ENCODE measurements at places on chromosomes 11 and 22.

- no peak for DNase-seq
Measured at GRCh38 chr22:42932857-42933484, 75.9 kb upstream of the ARFGAP3 start.

GRCh38 chr11:8690374-8691342, 8.1 kb downstream of the RPL27A start:
- DNase-seq = no peak

DNA sequence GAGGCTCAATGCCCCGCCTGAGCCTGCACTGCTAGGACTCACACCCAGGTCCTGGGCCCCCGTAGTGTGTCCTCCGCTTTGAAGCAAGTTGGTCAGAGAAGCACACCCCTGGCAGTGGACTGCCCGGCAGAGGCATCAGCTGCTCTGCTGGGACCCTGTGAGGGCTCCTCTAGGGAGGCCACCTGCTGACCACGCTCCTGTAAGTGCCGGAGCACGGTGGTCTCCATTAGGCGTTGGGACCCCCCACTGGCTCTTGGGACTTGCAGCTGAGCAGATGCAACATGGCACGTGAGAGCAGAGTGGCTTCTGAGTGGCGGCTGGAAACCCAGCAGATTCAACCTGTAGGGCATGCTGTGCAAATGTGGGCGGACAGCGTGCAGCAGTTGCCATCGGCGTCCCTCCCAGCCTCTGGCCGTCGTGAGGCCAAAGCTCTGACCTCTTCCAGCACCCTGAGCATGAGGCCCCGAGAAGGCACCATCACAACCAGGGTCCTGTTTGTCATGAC, 16.9 kb downstream of the MRGPRG start:
- DNase-seq = no peak

DNA sequence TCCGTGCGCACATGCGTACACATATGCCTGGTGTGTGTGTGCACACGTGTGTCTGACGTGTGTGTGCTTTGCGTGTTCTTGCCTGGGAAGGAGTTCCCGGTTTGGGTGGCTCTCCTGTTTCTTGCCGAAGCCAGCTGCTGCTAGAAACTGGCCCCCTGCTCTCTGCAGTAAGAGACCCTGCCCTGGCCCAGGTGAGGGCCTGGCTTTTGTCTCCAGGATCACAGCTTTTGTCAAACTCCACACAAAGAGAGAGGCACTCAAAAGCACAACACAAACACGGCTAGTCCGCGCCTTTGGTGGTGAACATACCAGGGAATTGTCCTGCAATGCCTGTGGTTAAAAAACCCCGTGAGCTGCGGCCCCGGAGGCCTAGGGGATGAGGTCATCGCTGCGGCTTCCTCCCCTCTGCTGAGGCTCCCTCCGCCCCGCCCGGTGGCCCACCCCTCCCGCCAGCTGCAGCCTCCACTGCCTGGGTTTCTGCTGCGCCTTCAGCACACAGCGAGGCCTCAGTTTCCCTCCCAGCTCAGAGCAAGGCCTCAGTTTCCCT, 88.9 kb downstream of the KCNQ1 start:
- peak; percentile 4 for DNase-seq

DNA sequence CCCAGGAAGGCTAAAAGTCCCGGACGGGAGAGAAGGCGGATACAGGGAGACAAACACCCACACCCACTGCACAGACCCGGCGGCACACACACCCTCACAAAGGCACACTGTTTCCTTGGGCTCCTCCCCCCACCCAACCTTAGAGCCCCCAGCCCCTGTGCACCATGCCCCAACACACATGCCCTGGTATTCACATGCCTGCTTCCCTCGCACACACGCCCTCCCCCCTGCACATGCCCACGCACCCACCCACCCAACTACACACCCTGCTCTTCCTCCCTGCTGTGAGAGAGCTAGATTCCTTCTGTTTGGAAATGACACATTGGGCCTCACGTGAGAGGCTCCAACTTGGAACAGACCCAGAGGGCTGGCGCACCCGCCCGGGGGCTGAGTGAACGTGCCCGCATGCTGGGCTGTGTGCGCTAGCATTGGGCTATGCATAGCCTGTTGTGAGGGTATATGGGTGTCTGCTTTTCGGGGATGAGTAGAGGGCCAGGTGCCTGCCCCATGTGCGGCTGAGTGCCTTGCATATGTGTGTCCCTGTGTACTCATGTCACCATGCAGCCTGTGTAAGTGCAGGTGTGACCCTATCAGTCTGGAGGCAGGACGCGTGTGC, 518 bp upstream of the CHRM1 start:
- no peak for DNase-seq

DNA sequence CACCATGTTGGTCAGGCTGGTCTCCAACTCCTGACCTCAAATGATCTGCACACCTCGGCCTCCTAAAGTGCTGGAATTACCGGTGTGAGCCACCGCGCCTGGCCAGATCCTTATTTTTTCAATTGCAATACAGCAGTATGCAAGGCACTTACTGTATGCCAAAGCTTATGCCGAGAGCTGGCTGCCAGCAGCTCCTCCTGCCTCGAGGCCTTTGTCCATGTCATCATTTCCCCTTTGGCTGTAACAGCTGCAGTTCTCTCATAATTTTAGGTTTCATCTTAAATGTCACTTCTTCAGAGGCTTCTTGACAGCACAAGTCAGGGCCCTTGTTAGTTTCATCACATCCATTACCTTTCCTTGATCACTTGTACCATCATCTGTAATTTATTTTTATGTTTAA, 1.5 kb upstream of the SREBF2 start:
- no peak for DNase-seq

DNA sequence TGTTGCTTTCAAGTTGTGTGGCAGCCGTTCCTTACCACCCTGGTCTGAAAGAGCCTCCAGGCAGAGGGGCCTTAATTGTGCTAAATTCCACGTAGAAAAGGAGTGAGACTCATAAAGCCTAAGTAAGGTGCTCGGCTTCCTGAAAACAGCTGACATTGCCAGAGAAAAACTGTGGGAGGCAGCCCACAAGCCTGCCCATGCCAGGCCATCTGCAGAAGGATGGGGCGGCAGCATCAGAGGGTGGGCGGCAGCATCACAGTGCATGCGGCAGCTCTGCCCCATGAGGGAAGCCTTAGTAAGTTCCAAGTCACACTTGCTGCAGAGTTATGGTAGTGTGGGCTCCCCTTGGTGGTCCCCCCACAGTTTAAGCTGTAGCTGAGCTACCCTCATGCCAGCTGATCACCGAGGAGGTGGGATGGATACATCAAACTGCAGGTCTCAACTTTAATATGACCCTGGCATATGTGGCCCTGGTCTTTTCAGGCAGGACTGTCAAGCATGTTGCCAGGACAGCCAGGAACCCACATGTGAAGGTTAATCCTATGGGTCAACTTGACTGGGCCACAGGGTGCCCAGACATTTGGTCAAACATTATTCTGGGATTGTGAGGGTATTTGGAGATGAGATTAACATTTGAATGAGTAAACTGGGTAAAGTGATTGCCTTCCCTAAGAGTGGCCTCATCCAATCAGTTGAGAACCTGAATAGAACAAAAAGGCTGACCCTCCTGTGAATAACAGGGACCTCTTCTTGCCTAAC, 3.1 kb upstream of the EIF3F start:
- no peak for DNase-seq

DNA sequence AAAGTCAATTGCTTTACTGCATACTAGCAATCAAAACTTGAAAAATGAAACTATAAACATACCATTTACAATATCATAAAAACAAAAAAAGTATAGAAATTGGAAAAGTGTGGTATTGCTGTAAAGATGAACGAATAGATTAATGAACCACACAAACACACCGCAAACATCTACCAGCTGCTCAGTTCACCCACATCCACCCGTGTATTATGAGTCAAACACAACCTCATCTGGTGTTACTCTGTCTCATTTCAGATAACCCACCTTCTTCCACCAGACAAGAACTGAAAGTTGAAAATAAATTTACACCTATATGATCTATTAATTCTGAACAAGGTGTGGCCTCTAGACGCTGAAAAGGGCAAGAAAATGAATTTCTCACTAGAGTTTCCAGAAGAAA, 53.3 kb downstream of the BLID start:
- DNase-seq = no peak

DNA sequence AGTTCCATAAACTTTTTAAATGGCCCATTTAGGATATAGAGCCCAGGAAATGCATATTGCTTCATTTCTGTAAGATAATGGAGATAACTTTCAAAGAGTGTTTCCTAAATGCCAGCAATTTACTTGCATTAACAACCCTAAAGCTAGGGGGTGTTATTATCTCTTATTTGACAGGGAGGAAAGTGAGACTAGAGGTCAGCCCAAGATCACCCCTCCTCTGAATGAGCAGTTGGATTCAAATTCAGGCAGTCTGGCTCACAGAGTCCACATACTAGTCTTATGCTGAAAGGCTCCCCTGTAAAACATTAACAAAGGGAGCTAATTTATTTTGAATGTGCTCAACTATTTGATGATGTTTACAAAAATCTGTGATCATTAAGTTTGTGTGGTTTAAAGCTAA, 49.9 kb upstream of the TRIM77 start:
- DNase-seq = no peak

DNA sequence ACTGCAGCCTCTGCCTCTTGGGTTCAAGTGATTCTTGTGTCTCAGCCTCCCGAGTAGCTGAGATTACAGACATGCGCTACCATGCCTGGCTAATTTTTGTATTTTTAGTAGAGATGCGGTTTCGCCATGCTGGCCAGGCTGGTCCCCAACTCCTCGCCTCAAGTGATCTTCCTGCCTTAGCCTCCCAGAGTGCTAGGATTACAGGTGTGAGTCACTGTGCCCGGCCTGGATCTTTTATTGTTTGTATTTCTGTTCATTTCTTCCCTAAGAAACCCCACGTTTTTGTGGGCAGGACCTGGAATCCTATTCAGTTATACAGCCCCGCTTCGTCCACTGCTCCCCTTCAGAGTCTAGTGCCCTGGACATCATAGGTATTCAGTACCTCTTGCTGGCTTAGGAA, 28.7 kb downstream of the ZBTB16 start:
- no peak for DNase-seq

DNA sequence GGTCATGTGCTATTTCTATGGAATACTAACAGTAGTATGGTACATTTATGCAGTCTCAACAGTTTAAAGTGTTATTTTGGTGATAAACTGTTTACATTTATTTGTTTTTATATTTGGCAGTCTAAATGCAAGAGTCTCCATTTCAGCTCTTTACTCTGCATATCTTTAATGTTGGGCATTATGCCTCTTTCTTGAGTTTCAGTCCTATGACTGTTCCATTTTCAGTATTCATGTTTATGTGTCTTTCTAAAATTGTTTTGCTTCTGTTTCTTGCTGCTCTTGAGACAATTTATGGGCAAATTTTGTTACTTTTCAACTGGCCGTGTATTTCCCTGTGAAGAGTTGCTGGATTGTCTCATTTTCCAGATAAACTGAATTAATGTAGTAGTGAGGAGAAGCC, 6.6 kb upstream of the RAB30 start:
- no peak for DNase-seq

GRCh38 chr11:64140082-64140481, 25.8 kb downstream of the MACROD1 start:
- DNase-seq = no peak

DNA sequence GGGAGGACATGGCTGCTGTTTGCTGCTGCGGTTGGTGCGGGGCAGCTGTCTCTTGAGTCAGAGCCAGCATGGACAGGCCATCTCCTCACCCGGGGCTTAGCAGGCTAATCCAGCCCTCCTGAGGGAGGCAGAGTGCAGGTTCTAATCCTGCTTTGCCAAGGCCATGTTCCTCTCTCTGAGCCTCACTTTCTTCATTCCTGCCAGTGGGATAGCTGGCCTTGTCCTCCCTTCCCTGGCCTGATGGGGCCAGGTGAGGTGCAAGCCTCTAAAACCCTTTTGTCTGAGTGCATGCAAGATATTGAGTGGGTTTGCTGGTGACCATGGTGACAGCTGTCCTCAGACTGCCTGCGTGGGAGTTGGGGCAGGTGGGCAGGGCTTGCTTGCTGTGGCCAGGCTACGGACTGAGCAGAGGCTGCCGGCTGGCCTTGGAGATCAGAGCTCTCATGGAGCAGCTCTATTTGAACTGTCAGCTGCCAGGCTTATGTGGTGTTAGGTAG, 3.6 kb downstream of the USP35 start:
- no peak for DNase-seq

DNA sequence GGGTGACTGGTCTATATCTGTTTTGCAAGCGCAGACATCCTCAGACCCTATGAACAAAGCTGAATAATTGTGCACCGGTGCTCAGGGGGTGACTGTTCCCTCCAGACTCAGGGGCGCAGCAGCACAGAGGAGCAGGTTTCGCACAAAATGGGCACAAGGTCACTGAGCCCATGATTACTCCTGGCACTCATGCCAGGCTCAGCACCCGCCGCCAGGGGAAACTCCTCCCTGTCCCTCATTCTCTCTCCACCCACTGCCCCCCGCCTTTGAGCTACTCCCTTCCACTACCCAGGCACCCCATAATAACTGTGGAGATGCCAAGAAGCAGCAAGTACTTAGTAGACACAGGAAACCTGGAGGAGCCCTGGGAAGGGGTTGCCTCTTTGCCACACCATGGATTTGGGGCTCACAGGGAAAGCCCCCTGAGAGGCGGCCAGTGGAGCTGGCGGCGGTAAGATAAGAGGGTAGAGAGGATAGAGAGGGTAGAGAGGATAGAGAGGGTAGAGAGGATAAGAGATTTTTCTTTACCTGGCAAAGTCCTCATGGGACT, 198.8 kb downstream of the CTTN start:
- DNase-seq = no peak

DNA sequence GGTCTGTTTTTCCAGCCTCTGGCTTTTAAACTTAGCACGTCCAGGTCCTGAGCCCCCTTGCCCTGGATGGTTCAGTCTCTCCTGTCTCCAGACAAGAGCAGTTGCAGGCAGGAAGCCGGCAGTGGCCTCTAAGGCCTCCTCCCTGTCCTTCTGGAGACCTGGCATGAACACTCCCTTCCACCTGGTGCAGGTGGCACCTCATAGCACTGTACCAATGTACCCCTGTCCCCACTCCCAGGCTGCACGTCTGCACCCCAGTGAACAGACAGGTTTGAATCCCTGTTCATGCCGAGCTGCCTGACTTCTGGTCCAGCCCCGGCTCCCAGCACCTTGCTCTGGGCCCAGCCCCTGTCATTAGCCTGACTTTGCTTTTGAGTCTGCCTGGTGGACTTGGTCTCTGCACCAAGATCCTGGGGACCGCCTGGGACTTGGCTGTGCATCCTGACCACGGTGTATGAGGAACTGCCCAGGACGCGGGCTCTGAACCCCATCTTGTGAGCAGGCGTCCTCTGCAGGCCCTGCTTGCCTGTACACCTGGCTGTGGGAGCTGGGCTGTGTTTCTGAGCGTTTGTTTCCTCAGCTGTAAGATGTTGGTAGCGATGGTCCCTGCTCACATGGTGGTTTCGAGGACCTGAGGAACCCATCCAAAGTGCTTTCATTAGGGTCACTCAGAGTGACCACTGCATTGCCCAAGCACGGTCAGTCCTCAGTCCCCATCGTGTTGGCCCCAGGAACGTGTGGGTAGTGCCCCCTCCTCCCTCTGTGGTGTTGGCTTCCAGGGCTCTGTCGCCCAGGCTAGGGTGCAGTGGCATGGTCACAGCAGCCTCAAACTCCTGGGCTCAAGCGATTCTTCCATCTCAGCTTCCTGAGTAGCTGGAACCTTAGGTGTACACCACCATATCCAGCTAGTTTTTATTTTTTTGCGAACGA, 75.0 kb upstream of the SHANK2 start:
- DNase-seq = no peak

- DNase-seq = no peak
Measured at GRCh38 chr11:10375280-10375971, 70.6 kb downstream of the ADM start.
